Chondrocyte (in vitro differentiated cells): ENCODE measurements at places on chromosomes 16 and 17.

- DNase-seq = peak; percentile 87
These were observed 18.7 kb downstream of the RAB40B start for GRCh38 chr17:82679586-82680465.

DNA sequence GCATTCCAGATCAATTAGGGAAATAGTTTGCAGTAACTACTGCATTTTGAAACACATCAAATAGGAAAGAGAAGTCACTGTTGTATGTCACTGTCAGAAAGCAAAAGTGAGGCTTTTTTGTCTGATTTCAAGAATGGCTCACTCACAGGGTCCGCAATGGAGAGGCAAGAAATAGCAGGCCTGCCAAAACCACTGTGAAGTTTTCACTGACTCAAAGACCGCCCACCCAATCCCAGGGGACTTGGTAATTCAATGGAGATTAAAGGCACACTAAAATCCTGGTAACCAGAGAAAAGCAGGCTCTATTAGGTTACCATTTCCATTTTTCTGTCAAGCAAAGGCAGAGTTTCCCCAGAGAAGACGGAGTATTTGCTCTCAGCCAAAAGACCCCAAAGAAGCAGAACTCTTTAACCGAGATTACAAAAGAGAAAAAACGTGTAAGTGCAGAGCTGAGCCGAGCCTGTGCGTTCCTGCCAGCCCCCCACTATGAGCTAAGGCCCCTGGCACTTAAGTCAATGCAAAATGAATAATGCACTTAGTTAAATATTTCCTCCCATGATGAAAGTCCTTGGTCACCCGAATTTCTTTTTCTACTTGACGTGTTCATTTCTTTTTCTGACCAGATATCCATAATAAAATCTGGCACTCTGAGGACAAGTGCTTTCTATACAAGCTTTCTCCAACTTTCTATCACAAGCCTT lies 57.0 kb downstream of the FOXL1 start:
- no peak for DNase-seq

DNA sequence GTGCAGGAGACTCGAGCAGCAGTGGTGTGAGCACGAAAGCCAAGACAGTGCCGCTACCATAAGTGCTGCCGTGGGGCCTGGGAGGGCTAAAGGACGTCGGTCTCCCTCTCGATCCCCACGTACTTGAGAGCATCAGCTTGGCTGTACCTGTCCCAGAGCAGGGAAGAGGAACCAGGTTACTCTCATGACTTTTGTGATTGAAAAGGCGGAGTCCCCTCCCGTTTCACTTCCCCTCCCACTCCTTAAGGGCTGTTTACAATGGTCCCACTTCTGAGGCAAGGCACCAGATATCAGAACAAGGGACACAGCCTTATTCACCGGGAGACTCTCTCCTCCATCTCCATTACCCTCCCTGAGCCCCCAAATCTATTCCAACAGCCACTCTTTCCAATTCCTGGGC lies 20.1 kb downstream of the CNTNAP1 start:
- no peak for DNase-seq

DNA sequence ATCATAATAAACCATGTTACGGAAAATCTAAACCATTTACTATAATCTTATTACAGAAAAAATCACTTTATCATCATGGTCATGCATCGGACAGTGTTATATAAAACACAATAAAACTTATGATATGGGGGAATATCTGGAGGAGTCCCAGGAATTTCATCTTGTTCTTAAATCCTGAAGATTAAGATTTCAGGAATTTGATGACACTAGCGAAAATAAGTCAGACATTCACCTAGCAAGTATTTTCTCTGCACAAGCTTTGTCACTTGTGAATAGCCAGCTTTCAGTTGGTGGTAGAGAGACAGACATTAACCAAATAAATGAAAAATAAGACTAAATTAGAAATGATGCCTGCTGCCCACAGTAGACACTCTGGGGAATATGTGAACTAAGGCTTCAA lies 410.0 kb downstream of the RBFOX1 start:
- no peak for DNase-seq

- DNase-seq = no peak
These were observed 44.7 kb downstream of the CRISPLD2 start for GRCh38 chr16:84864326-84864955.

- DNase-seq = no peak
These were observed at the start of gene NAGS for GRCh38 chr17:44004077-44004760. NAGS (plus strand) TSS chr17:44004622; CDS start chr17:44004664, 42 bp downstream.

DNA sequence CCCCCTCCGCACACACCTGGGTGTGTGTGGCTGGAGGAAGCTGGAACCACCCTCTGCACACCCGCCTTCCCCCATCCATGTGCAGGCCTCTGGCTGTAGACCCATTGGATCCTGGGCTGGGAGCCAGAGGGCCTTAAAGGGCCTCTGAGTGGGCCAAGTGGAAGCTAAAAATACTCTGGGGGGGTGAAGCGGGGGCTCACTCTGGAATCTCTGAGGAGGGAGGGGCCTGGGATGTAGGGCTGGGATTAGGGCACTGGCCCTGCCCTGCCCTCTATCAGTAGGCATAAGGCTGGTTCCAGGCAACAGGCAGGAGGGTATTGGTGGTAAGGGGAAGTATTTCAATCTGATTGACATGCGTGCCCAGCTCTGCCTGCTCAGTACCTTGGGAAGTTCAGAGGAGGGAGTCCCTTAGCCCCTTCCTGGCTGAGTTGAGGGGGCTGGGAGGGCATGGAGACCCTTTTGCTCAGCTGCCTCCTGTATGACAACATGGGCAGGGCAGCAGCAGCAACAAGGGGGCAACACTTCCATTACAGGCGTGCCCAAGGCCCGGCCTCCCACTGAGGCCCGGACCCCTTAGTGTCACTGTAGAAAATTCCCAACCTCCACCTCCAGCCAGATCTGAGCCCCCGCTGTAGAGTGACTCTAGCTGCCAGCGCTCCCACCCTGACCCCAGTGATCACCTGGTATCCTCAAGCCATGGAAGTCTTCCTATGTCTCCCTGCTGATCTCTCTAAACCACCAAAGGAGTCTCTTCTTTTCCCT lies 5.2 kb downstream of the ITGA3 start:
- DNase-seq = peak; percentile 82

DNA sequence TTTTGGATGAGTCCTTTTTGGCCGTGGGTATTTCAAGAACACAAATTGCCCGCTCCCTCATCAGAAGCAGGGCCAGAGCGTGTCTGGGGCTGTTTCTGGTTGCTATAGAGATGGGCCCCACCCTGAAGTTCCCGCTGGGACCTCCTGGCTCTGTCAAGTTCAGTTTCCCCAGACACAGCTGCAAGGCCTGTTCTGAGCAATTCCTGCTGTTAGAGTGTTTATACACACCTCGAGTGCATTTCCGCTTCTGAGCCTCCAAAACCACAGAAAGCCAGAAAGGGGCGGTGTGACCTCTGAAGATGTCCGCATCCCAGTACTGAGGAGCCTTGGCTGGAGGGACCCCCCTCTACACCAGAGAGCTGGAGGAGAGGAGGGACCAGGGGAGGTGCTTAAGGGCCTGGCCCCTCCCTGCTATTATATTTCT lies 9.3 kb upstream of the WBP2 start:
- DNase-seq = no peak

GRCh38 chr17:29929006-29929532 lies 959 bp downstream of the SSH2 start:
- no peak for DNase-seq

- no peak for DNase-seq
These were observed 333.6 kb upstream of the TBX2 start for GRCh38 chr17:61066062-61066461.

- no peak for DNase-seq
These were observed 38.3 kb upstream of the CARMIL2 start for GRCh38 chr16:67606632-67607031.

DNA sequence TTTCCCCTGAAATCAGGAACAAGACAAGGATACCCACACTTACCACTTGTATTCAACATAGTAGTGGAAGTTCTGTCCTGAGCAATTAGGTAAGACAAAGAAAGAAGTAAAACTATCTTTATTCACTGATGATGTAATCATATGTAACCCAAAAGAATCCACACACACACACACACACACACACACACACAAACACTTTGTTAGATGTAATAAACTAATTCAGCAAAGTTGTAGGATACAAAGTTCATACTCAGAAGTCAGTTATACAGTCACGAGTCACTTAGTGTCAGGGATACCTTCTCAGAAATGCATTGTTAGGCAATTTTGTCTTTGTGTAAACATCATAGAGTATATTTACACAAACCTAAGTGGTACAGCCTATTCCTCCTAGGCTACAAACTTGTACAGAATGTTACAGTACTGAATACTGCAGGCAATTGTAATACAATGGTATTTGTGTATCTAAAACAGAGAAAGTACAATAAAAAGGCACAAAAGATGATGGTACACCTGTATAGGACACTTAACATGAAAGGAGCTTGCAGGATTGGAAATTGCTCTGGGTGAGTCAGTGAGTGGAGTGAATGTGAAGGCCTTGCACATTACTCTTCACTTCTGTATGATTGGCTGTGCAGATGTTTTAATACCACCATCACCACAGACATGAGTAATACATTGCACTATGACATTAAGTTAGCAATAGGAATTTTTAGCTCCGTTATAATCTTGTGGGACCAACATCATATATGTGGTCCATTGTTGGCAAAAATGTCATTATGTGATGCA lies 370.1 kb downstream of the ZFHX3 start:
- DNase-seq = no peak

GRCh38 chr17:40931311-40931710 lies 6.1 kb downstream of the KRT23 start:
- DNase-seq = no peak

GRCh38 chr16:6732166-6732565 lies 600.5 kb upstream of the RBFOX1 start:
- DNase-seq = no peak

- no peak for DNase-seq
These were observed 15.2 kb upstream of the MARCHF10 start for GRCh38 chr17:62823111-62823893.

DNA sequence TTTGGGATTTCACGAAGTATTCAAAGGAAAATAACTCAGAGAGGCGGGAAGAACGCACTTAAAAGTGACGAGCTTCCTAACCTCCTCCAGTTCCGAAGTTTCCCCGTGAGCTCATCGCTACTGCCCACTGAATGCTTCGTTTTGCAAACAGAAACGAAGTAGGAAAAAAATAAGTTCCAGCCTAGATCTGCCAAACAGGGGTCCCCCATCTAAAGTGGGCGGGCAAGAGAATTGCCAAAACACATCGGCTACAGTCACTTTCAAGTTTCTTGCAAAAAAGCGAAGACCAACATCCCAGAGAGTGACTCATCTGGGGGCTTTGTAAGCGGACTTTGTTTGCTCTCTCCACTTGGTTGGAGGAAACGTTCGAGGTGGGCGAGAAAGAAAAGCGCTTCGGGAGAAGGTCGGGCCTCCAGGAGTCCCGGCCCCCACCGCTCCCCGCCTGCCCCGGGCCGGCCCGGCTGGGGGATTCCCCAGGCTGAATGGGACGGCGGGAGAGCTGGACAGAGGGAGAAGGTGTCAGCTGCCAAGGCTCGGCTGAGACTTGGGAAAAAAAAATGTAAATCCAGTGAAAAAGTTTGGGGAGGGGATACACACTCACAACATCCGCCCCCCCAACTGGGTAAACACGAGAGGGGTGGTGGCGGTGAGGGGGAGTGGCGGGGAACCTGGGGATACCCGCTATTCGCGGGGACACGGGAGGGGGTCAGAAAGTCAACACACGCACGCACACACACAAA lies 1.0 kb downstream of the VEZF1 start:
- no peak for DNase-seq

DNA sequence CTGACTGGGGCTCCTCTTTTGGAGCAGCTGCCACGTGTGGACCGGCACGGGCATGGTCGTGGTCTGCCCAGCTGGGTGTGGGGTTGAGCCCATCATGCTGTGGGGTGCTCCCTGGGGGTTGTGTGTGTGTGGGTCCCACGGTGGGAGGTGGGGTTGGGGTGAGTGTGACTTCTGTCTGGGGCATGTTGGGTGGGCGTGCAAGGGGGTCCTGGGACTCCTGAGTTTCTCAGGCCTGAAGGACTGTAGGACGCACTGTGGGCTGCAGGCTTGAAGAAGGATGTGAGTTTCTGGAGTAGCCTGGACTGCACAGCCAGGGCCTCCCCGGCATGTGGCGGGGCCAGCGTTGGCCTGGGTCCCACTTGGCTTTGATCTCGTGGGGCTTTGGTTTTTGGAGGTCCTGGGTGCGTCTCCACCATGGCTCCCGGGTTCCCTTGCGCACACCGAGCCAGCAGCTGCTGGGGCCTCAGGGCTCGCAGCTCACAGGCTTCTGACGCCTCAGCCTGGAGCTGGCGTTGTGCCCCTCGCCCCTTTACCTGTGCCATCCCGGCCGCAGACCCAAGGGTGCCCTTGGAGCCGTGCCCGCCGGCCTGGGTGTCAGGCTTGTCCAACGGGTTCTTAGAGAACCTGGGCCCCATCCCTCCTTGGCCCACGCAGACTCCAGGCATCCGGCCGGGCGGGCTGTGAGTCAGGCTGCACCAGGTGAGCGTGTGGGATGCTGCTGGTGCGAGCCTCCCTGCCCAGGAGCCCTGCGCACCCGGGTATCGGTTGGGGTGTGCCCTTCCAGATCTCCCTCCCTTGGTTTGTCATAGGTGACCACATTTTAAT lies 34.4 kb upstream of the ZNF750 start:
- peak; percentile 77 for DNase-seq

GRCh38 chr16:30355954-30356308 lies 823 bp upstream of the CD2BP2 start:
- no peak for DNase-seq

DNA sequence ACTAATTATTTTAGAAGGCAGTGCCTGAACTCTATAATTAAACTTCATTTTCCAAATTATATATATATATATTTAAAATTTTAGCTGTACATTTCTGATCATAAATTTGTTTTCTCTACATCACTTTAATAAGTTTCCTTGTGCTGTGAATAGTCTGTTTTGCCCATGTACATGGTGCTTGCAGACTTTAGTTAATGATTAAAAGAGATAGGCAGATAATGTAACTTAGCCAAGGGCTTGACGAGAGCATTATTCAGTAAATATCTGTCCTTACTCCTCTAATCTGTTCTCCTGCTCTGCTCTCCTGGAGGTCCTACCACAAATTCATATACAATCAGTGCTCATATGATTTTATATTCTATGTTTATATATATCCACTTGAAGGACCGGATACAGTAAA lies 595.2 kb upstream of the KIF2B start:
- no peak for DNase-seq
